ENCODE measurements at places on chromosomes 3 and 15.

GRCh38 chr15:68674975-68675374 lies 96.2 kb downstream of the CORO2B start:
- DNase-seq = no peak

GRCh38 chr3:134885877-134886621 lies 91.0 kb downstream of the EPHB1 start:
- DNase-seq = no peak

DNA sequence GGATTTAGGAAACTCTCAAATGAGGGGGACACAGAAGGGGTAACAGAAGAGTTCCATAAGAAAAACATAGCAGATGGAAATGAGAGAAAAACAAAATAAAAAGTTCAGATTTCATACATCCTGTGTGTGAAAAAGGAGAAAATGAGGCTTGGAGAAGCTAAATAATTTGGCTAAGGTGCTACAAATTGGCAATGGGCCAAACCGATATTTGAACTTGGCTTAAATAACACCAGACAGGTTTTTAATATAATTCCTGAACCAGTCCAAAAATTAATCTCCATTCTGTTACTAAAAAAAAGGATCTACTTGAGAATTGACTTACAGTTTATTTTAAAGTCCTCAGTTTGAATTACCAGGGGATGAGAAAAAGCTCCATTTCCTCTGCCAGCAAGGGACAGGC lies 342.9 kb upstream of the DPH6 start:
- no peak for DNase-seq

DNA sequence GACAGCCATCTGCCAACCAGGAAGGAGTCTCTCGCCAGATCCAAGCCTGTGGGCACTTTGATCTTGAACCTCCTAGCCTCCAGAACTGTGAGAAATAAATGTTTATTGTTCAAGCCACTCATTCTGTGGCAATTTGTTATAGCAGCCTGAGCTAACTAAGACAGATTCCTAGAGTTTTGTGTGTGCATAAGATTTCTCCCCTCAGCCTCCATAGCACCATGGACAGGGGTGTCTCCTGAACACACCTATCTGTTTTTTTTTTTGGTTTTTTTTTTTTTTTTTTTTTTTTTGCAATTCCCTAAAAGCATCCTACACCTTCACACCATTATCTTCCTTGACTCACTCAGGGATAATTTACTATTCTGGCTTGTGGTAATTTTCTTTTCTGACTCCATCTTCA lies 768.5 kb downstream of the NR2F2 start:
- DNase-seq = no peak

DNA sequence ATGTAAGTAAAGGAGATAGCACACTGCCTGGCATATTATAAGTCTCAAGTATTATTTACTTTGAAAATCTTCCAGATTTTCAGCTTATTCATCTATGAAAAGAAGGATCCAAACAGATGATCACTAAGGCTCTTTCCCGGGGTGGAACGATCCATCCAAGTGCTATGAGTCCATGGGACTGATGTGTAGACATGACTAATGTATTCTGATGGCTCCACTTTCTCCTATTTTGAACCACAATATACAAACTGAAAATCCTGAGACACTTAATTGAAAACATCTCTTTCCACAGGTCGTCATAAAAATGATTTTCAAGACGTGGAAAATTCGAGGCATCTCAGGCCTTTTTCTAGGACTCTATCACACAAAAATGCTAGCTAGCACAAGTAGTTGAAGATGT lies 33.4 kb upstream of the CHRM5 start:
- no peak for DNase-seq

- DNase-seq = no peak
Measured at GRCh38 chr3:58249358-58250092, 11.9 kb downstream of the ABHD6 start.

GRCh38 chr15:74302821-74303359 lies 64.6 kb downstream of the CYP11A1 start:
- DNase-seq = no peak

DNA sequence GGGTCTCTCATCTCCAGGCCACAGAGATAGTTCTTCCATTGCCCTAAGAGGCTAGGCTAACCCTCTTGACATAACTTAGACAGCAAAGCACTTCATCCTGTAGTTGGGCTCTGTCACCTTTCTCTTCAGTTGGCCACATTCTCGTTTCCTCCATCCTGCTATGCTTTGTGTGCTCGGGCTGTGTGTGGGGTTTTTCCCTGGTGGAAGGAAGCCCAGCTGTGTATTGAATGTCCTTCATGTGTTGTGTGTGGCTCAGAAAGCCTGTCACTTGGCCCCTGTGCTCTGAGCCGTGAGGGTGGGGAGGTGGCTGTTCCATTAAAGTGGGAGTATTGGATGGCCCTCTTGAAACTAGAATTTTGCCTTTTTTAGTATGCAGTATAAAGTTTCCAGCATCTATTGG lies 8.8 kb upstream of the EXOG start:
- DNase-seq = no peak

DNA sequence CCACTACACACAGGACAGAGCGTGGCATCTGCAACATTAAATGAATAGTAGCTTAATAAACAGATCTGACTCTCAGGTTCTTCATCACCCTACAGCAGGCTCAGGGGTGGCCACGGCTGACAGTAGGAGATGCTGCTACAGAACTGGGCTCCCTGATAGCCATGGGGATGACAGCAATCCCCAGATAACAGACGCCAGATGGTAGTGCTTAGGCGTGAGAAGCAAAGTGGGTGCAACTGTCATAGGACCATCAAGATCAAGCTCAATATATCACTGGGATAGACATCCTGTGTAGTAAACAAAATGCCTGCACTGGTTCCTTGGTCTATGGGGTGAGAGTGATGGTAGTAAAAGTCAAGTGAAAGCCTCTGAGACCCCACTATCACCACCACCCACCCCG lies 2.6 kb upstream of the TPRA1 start:
- DNase-seq = no peak

GRCh38 chr3:161423911-161424522 lies 52.7 kb upstream of the SPTSSB start:
- DNase-seq = no peak

DNA sequence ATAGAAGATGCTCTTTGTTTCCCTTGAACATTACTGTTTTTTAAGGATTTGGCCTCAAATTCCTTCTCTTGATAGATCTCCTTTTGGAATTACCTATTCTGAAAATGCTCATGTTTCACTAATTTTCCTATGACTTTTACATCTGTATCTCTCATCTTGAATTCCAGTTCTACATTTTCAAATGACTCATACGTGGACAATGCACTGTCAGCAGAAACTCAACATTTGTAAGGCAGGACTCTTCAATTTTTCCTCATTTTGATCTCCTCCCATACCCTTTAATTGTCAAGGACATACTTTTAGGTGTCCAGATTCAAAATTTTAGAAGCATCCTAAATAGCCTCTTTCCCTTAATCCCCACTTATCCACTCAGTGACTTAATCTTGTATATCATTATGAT lies 341.0 kb upstream of the RASGRP1 start:
- DNase-seq = no peak

- no peak for DNase-seq
Measured at GRCh38 chr3:24802614-24803013, 308.0 kb upstream of the THRB start.
